ENCODE measurements at places on chromosomes 16 and 17. TPM values are rescaled to one million over a fixed set of nuclear protein-coding genes. Genes with fewer than 3 reads are reported as not detected.

GRCh38 chr16:4038448-4038847 is 77.8 kb downstream of the ADCY9 start:
- peak; percentile 40 for DNase-seq

- DNase-seq, result no peak
Measured at GRCh38 chr16:26531290-26531730, 535.4 kb upstream of the C16orf82 start.

Gene KRT14
- 3.6 TPM for polyA plus RNA-seq

- DNase-seq, result no peak
Measured at GRCh38 chr16:10569621-10570020, 10.8 kb downstream of the EMP2 start.

GRCh38 chr17:76078860-76079534 is at the start of gene ZACN:
ZACN (plus strand) TSS chr17:76079182; CDS start chr17:76079265, 83 bp downstream.
- no peak for DNase-seq
